ENCODE measurements at places on chromosomes 11 and 22.

- no peak overlapping the region for H3K27ac ChIP-seq
- no peak for DNase-seq
- H3K36me3 ChIP-seq = no peaks in the 10 kb centered on the region
Observed at GRCh38 chr11:130691581-130691980, 224.7 kb downstream of the SNX19 start.

DNA sequence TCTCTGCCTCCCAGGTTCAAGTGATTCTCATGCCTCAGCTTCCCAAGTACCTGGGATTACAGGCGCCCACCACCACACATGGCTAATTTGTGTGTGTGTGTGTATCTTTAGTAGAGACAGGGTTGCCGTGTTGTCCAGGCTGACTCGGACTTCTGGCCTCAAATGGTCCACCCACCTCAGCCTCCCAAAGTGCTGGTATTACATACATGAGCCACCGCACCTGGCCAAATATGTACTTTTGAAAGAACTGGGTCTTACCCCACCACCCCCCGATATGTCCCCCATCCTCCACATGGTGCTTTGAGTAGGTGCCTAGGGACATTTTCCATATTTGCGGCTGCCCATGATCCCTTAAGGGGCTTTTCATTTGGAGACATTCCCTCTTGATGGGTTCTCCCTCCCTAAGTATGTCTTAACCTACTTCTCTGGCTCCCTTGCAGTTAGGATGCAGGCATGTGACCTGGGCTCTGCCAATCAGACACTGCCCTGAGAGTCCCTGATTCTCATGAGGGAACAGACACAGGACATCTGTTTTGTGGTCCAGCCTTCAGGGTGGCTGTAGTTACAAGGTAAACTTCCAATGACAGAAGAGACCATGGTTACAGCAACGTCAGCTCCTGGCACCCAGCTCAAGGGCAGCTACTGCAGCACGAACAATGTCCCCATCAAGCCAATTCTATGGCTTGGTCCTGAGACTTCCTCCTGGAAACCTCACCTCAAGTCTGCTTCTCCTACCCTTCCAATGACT lies 48.4 kb downstream of the CHST1 start:
- no peak for DNase-seq
- H3K36me3 ChIP-seq = no peaks in the 10 kb centered on the region
- H3K4me1 ChIP-seq = no peaks in the 10 kb centered on the region
- no peaks in the 10 kb centered on the region for H3K27me3 ChIP-seq

DNA sequence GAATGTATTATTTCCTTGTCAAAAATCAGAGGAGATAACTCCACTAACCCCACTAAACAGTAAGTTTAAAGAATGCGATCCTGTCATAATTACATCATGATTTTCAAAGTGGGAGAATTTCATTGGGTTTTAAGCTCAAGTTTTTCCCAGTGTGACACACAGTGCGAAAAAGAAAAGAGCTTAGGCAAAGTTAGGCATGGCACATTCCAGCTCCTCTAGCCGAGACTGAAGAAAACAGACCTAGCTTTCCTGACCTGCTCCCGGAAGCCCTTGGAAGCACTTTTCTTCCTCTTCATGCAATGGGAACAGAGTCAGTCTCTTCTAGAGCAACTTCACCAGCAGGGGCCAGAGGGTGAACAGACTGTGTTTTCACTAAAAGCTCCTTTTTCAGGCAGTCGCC lies 76.6 kb upstream of the AKIP1 start:
- no peak overlapping the region for H3K4me3 ChIP-seq
- no peaks in the 10 kb centered on the region for H3K4me1 ChIP-seq
- H3K36me3 ChIP-seq = no peaks in the 10 kb centered on the region
- no peak overlapping the region for H3K27ac ChIP-seq

DNA sequence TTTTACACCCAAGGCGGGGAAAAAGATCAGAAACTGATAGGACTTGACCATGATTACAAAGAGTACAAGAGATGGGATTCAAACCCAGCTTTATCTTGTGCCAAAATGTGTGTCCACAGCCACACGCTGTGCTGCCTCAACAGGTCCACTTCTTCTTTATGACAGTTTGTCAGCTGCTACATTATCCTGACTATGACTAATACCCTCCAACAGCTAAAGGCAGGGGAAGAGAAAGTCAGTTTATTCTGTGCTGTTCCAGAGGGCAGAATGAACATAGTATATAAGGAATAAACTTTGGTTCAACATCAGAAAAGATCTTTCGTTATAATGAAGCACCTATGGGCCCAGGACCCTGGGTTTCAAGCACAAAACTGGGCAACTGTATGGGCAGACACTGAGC lies 668.2 kb upstream of the TENM4 start:
- no peaks in the 10 kb centered on the region for H3K36me3 ChIP-seq
- no peak overlapping the region for H3K4me3 ChIP-seq
- no peaks in the 10 kb centered on the region for H3K4me1 ChIP-seq
- DNase-seq = no peak
- H3K27ac ChIP-seq = no peak overlapping the region
- no peaks in the 10 kb centered on the region for H3K27me3 ChIP-seq

GRCh38 chr11:116731097-116731761 lies 41.6 kb downstream of the BUD13 start:
- no peak overlapping the region for H3K4me3 ChIP-seq
- H3K27me3 ChIP-seq = peaks cover 33% of the 10 kb centered on the region
- H3K4me1 ChIP-seq = peaks cover 16% of the 10 kb centered on the region
- H3K27ac ChIP-seq = no peak overlapping the region
- H3K36me3 ChIP-seq = no peaks in the 10 kb centered on the region

DNA sequence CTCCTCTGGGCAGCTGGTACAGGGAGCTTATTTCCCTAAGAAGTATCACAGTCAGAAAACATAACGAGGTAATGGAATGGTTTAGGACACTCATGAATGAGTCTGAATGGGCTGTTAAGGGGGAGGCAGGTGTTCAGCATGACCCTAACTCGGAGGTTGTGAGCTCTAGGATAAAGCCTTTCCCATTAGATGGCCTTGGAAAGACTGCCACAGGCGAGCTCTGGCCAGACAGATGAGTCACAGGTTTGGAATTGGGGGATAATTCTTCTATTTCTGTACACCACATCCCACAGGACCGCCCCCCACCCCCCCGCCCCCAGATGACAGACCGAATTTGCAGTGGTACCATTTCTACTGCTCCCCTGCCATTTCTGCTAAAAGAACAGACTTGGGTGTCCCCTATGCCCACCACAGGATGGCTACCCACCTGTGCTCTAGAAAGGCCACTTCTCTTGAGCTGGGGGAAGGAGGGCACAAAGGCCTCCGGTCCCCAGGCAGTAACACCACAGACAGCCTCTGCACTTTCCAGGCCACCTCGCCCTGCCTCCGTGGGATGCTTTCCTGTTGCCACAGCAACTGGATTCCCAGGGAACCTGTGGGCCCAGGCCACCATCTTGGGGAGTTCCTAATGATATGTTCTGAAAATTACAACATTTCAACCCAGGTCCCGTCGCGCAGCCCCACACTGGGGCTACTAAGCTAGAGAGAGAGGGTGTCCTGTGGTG lies 76.7 kb downstream of the TRIM29 start:
- no peak overlapping the region for H3K4me3 ChIP-seq
- H3K36me3 ChIP-seq = no peaks in the 10 kb centered on the region
- no peak for DNase-seq
- H3K27me3 ChIP-seq = peaks cover 19% of the 10 kb centered on the region
- H3K27ac ChIP-seq = no peak overlapping the region

DNA sequence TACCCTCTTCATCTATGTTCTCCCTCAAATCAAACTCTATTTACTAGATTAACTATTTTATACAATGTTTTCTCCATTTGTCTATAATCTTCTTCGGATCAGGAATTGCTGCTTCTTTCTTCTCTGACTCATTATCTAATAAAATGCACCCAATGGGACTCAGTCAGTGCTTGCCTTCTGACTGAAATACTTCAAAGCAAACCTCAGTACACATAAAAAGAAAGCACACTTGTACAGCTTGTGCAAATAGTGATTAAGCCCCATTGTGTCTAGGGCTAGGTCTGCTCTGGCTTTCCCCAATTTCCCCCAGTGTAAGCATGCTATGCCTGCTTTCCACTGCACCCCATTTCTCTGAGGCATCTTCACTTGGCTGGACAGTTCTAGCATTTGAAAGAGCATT lies 118.6 kb upstream of the C11orf87 start:
- H3K27ac ChIP-seq = no peak overlapping the region
- no peaks in the 10 kb centered on the region for H3K27me3 ChIP-seq

DNA sequence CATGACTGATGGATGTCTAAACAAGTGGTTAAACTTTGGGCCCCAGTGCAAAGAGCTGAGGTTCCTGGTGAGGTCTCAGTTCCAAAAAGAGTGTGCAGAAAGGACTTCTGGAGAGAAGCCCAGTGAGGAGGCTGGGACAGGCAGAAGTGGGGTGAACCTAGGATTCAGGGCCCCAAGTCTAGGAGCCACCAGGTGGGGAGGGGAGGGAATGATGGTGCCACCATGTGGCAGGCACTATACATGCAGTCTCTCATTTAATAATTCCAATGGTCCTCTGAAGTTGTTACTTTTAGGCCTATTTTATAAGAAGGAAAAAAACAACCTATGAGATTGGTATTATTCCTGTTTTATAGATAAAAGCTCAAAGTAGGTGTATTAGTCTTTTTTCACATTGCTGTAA lies 102.0 kb downstream of the INSC start:
- no peaks in the 10 kb centered on the region for H3K36me3 ChIP-seq
- H3K27me3 ChIP-seq = no peaks in the 10 kb centered on the region
- H3K4me3 ChIP-seq = no peak overlapping the region
- DNase-seq = no peak

DNA sequence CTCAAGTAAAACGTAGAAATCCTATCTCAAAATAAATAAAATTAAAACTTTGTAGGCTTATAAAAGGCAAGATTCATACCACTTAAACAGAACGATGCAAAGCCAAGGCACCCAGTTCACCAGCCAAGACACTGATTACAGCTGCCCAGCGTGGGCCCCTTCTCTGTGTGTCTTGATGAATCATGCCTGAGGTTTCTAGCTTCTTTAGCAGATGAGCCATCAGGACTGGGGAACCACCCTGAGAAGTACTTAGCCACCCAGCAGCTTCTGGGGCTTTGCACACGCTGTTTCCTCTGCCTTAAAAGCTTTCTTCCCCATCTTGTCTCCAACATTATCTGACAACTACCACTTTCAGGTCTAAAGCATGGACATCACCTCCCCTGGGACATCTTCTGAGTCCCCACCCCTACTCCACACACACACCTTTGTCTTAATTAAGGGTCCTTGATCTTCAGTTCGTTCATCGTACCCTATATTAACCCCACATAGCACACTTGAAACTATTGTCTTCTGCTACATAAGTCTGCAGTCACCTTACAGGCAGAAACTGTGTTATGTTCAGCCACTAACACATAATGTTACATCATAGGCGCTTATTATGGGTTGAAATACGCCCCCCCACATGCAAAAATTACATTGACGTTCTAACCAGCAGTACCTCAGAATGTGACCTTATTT lies 8.7 kb upstream of the LAYN start:
- H3K27ac ChIP-seq = peak overlapping the region; percentile 49
- H3K4me1 ChIP-seq = no peaks in the 10 kb centered on the region
- no peaks in the 10 kb centered on the region for H3K36me3 ChIP-seq

- DNase-seq = no peak
- H3K36me3 ChIP-seq = no peaks in the 10 kb centered on the region
- H3K27me3 ChIP-seq = no peaks in the 10 kb centered on the region
- H3K27ac ChIP-seq = no peak overlapping the region
Observed at GRCh38 chr11:107263844-107264563, 193.6 kb downstream of the CWF19L2 start.

DNA sequence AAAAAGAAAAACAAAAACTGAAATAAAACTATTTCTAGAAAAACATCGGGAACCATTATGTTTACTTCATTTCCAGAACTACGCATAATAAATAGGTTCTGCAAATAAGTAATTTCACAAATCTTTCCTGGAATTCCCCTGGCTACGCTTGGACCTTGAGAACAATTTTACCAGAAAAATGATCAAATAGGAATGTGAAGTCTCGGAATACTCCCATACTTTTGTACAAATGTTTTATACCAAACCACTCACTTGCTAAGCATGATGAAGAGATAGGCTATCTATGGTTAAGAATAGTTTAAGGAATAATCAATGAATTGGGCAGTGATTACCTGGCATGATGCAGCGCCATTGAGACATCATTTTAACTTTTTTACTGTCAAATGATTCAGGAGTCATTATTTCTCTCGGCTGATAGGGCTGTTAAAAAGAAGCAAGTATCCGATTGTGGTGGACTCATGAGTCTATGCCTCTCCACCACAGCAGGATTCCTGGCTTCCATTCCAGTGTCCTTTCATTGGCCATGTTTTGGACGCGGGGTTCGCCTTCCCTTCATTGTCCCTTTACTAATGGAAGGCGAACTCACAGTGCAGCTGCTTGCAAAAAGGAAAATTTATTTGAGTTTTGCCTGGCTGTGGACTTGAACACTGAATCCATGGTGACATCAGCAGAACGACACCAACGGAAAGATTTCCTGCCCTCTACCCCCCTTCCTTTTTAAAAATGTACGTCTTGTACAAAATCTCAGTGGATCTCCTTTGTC lies 39.9 kb upstream of the BLID start:
- H3K4me3 ChIP-seq = no peak overlapping the region
- H3K27ac ChIP-seq = no peak overlapping the region
- no peaks in the 10 kb centered on the region for H3K27me3 ChIP-seq

GRCh38 chr22:29256606-29257325 lies 11.0 kb downstream of the RHBDD3 start:
- H3K4me3 ChIP-seq = no peak overlapping the region
- H3K27me3 ChIP-seq = no peaks in the 10 kb centered on the region
- H3K36me3 ChIP-seq = peaks cover 25% of the 10 kb centered on the region
- no peak overlapping the region for H3K27ac ChIP-seq

DNA sequence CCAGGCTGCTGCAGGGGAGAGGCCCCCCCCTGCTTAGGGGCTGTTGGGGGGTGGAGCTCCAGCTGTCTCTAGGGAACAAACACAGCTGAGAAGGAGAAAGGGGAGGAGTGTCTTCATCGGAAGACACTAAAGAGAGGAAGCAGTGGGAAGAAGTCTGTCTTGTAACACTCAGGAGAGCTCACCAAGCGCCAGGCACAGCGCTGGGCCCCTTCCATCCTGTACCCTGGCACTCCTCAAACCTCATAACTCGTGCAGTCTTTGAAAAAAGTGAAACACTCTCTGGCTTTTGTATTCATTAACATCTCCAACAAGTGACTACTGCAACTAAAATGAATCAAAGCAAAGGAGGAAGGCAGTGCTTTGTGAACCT lies 67.4 kb upstream of the PRDM11 start:
- DNase-seq = no peak
- no peaks in the 10 kb centered on the region for H3K36me3 ChIP-seq
- H3K27me3 ChIP-seq = no peaks in the 10 kb centered on the region
- H3K27ac ChIP-seq = peak overlapping the region; percentile 58
- no peak overlapping the region for H3K4me3 ChIP-seq

GRCh38 chr11:1889224-1889930 lies 2.3 kb downstream of the PRR33 start:
- no peak for DNase-seq
- peak overlapping the region; percentile 28 for H3K4me3 ChIP-seq
- peaks cover 7% of the 10 kb centered on the region for H3K27me3 ChIP-seq
- peaks cover 6% of the 10 kb centered on the region for H3K4me1 ChIP-seq
- peak overlapping the region; percentile 69 for H3K27ac ChIP-seq

DNA sequence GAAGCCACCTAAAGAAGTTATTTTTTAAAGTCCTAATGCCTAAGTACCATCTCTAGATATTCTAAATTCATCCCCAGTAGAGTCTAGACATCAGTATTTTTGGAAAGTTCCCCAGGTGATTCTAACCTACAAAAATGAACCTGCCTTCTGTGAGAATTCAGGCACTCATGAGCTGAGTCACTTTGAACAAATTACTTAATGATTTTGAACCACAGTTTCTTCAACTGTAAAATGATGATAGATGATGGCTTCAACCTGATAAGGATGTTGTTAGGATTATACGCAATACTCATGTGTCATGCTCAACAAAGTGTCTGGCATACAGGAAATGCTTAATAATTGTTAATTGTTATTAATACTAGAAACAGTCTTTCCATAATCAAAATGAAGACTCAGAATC lies 82.8 kb upstream of the OR5AK2 start:
- H3K36me3 ChIP-seq = no peaks in the 10 kb centered on the region
- no peak overlapping the region for H3K27ac ChIP-seq
- H3K4me1 ChIP-seq = no peaks in the 10 kb centered on the region
- DNase-seq = no peak
